Activated CD8-positive, alpha-beta memory T cell treated with anti-CD3 and anti-CD28 coated beads for 4 hours (primary cell): ENCODE measurements at places on chromosomes 11 and 22.

GRCh38 chr22:27089264-27089663 is 431.9 kb downstream of the MIAT start:
- no peak for DNase-seq

DNA sequence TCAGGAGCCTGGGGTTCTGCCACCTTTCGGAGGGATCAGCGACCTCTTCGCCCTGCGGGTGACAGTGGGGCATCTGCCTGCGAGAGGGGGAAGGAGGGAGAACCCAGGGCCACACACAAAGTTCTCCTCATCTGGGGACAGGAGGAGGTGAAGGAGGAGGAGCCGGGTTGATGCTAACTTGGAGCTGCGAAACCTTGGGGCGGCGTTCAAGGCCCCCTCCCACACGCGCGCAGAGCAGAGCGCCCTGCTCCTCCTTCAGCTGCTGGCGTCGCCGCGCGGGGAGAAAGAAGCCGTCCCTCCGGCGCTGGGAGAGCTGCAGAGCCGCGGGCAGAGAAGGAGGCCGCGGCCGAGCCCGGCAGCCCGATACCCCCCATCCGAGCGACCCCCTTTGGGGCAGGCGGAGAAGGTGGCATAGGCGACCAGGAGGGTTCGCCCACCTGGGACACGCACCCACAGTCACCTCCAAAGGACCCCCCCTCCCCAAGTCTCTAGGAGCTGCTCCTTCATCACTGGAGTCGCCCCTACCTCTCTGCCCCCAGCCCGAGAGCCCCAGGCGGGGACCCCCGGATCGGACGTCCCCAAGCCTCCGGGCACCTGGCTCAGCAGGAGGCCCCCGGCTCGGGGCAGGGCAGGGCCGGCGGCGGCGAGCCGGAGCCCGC is at the start of gene RASD2:
Gene RASD2 (plus strand): TSS at position 237 of the 659 bp plus-strand sequence. CDS start 5,979 bp downstream, outside the sequence.
- peak; percentile 9 for DNase-seq

GRCh38 chr11:48172818-48173609 is 43.6 kb upstream of the OR4B1 start:
- peak; percentile 20 for DNase-seq

DNA sequence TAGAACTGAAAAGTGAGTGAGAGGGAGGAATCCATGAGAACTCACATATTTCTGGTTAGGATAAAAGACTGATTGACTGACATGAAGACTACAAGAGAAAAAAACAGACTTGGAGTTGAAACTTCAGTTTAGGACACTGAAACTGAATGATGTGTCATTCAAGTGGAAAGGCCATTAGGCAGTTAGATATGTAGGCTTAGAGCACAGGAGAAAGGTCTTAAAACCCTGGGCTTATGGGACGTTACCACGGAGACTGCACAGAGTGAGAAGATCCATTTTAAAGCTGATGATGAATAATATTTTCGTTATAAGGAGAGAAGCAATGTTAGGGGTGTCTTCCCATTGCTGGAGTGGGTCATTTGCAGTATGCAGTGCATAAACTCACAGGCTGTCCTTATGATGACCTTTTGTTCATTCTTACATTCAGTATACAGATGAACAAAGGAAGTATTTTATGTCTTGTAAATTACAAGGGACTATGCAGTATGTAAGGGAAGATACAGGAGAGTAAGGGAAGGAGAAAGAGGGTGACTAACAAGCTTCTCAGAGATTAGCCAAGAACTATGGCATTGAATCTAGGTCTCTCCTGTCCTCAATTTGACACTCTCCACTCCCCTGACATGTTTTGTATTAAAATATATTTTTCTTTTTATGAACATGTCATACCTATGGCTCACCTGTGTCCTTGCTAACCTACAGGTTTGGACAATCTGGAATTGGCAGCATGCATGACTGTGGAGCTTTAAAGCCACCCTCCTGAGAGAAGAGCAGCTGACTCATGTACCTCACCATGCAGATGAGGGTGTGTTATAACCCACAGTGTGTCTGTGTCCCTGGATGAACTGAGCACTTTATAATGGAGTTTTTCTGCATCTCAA is 63.7 kb downstream of the MAML2 start:
- no peak for DNase-seq

- DNase-seq = no peak
Measured at GRCh38 chr22:49491726-49492125, 335.9 kb downstream of the BRD1 start.

- no peak for DNase-seq
Measured at GRCh38 chr11:71083105-71083504, 169.3 kb downstream of the SHANK2 start.

DNA sequence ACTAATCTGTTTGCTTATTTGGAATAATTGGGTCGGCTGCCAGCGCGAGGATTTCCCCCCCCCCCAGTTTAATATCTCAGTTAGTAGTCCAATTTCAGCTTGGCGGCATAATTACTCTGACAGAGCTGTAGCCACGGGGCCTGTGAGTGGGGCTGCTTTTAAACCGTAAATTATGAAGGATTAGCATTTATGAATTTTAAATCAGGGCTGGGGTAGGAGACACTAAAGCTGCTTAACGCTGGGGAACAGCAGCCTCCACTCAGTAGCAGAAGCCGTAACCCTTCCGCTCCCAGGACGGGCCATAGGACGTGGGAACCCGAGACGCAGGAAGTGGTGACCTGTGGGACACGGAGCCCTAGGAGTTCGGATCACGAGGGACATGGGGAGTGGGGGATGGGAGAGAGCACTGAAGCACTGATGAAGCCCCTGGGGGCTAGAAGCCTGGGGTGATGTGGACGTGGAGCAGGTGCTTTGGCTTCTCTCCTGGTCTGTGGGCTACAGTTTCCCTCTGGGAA is 66.2 kb upstream of the LMO1 start:
- no peak for DNase-seq

DNA sequence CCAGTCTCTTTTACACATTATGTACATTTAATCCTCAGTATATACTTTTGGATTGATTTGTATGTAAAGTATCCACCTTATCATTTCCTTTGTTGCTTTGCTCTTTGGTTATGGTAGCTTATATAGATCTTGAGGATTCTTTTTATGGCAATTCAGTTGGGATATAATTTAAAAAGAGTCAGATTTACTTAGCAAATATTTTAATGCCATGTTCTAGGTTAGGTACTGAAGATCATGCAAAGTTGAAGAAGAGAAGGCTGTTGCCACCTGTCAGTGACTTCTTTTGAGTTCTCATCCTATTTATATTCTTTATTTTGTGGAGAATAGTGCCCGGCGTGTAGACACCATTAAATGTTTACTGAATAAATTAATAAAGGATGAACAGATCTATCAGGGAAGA is 279.7 kb downstream of the TMEM135 start:
- DNase-seq = no peak

DNA sequence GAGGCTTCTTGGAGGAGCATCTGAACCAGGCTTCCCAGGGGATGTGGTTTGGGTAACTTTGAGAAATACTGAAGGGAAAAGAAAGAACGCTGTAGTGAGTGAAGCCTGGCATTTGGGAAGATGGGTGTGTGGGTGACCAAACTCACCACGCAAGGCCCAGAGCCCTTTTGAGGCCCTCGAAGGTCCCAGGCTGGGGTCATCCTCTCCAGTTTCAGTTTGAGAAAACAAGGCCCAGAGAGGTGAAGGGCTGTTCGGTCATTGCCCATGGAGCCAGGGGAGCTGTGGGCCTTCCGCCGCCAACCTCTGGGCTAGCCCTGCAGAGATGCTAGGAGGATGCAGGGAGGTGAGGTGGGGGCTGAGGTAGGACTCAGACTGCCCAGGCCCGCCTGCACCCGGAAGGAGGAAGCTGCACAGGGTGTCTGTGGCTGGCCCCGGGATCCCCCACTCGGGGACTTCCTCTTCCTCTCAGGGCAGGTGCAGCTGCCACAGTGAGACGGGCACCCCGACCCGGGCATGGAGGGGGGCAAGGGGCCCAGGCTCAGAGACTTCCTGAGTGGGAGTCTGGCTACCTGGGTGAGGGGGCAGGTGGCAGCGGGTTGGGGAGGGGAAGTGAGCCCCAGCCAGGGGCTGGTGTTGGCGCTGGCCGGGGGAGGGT is at the start of gene CCDC88B:
Gene CCDC88B (plus strand): TSS at position 451 of the 655 bp plus-strand sequence. CDS start 63 bp downstream, at position 514.
- DNase-seq = peak; percentile 71

GRCh38 chr11:6300325-6300724 is 20.0 kb downstream of the CAVIN3 start:
- no peak for DNase-seq

- no peak for DNase-seq
Measured at GRCh38 chr11:126701520-126701897, 299.1 kb downstream of the KIRREL3 start.

DNA sequence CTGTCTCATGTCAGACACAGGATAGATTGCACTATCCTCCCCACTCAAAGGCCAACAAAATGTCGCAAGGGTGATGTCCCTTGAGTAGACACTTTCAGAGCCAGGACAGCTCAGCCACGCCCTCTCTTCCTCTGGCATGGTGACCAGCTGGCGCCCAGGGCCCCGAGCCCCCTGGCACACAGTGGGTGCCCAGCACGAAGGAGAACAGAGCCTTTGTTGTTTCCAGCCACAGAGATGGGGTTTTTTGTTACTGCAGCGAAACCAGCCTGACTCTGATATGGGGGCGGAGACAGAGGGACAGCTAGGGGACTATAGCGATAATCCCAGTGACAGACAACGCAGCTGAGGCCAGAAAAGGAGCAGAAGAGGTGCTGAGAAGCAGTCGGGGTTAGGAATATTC is 23.3 kb upstream of the CCND1 start:
- no peak for DNase-seq

GRCh38 chr11:110409174-110409573 is 20.6 kb upstream of the FDX1 start:
- no peak for DNase-seq

DNA sequence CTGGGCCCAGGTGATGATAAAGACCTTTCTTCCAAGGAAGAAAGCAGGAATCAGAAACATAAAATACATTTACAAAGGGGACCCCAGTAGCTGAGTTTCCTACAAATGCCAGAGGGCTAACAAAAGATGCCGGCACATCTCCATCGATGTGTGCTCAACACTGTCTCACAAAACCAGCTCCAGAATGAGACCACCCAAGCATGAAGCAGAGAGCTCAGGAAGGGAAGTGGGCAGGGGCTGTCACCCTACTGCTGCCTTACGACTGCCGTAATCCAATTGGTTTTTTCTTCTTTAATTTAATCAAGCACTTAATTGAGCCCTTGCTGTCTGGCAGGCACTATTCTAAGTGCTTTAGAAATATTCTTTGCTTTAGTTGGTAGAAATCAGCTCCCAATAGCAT is 26.1 kb downstream of the SMCO4 start:
- no peak for DNase-seq

GRCh38 chr11:74195828-74196227 is 24.7 kb downstream of the PPME1 start:
- no peak for DNase-seq

GRCh38 chr11:76637491-76638269 is 32.9 kb downstream of the LRRC32 start:
- no peak for DNase-seq

GRCh38 chr22:44159221-44159620 is 21.5 kb upstream of the PARVG start:
- DNase-seq = no peak

- no peak for DNase-seq
Measured at GRCh38 chr11:78652843-78653239, 78.2 kb upstream of the NARS2 start.

DNA sequence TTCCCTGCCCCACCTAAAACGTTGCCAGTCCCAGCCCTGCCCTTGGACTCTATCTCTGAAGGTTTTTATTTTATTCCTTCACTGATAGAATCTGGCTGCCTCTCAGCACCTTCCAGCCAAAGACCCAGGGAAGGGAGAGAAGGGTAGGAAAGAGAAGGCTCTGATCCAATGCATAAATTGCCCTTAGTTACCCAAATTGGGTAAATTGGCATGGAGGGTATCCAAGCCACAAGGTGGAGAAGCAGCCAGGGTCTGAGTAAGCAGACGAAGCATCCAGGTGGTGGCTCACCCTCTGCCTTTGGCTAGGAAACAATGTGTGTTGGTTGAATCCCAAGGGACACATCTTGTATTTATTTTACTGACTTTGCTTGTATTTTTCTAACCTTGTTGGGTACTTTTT is 89.0 kb downstream of the FEZ1 start:
- DNase-seq = no peak

DNA sequence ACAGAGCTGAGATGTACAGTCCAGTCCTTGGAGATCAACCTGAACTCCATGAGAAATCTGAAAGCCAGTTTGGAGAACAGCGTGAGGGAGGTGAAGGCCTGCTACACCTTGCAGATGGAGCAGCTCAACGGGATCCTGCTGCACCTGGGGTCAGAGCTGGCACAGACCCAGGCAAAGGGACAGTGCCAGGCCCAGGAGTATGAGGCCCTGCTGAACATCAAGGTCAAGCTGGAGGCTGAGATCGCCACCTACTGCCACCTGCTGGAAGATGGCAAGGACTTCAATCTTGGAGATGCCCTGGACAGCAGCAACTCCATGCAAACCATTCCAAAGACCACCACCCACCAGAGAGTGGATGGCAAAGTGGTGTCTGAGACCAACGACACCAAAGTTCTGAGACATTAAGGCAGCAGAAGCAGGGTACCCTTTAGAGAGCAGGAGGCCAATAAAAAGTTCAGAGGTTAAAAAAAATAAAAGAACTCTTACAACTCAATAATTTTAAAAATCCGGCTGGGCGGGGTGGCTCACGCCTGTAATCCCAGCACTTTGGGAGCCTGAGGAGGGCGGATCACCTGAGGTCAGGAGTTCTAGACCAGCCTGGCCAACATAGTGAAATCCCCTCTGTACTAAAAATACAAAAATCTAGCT is 69.9 kb upstream of the RTL6 start:
- peak; percentile 20 for DNase-seq

- no peak for DNase-seq
Measured at GRCh38 chr11:61472868-61473267, 35.7 kb upstream of the LRRC10B start.

DNA sequence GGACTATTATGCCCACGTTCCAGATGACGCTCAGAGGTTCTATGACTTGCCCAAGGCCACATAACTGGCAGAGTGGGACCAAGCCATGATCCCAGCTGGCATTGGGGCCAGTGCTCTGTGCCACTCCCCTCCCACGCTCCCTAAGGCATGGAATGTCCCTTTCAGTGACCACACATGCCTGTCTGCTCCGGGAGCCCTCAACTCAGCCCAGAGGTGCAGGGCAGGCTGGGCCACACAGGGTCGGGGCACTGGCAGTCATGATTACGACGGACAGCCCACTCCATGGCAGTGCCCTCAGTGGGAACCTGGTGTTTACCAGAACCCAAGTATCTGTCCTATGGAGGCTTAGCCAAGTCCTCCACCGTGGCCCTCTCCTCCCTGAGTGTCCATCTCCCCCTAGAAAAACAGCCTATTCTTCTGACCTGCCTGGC is 10.0 kb downstream of the RHBDD3 start:
- no peak for DNase-seq

DNA sequence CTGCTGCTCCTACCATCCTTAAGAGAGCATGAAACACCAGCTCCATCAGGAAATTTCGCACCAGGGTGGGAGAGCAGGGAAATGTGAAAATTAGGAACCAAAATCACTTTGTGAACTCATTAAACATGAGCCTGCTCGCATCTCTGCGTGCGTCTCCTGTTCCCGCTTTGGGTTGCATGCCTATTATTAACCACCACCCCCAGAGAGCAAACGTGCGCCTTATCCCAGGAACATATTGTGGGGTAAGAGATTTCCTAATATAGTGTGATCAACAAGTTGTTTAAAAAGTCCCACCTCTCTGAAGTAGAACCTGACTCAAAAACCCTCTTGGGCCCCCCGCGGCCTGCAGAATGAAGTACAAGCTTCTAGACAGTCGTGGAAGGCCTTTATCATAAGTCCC is 115.0 kb downstream of the TENM4 start:
- no peak for DNase-seq

GRCh38 chr11:97739932-97740800 is 1280.6 kb upstream of the CNTN5 start:
- DNase-seq = no peak

- DNase-seq = no peak
Measured at GRCh38 chr11:61587541-61587941, 6.7 kb upstream of the SYT7 start.
